NCI-H1092 treated with DMSO at 0.1 percent for 48 hours (cell line): ENCODE measurements at places on chromosomes 4 and X.

DNA sequence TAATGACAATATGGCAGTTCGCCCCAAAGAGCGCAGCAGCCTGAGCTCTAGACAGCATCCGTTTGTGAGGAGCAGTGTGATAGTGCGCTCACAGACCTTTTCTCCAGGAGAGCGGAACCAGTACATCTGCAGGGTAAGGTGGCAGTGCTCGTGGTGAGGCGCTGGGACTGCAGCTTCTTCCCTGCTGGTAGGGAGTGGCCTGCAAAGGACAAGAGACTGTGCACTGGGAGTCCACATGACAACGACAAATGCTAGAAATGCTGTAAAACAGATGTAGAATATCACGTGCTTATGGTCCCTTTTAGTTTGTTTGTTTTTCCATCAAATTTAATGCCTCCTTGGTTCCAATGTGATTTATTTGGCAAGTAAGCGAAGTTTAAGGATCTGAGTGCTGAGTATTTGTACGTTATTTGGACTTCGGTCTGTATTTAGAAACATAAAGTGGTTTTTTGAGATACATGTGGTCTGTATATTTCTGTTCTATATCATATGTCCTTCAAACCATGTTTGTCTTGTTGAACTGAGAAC, 35.8 kb downstream of the CLDN22 start:
- DNase-seq, result peak; percentile 50

DNA sequence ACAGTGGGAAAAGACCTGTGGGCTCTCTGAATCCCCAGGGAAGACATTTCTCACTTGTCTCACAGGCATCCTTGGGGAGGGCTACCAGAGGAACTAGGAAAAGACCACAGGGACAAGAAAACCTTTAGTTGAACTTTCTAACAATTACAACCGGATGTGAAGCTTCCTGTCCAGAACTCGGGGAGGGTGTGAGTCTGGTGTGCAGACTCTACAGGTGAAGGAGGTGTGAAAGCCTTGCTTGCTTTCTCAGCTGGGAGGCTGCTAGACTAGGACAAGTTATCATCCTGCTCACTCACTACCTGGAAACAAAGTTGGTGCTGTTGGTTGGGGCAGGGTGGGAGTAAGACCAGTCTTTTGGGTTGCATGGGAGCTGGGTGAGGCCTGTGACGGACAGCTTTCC, 158.5 kb upstream of the PBDC1 start:
- DNase-seq, result no peak

- DNase-seq, result peak; percentile 75
These were observed 19.3 kb downstream of the DCTD start for GRCh38 chr4:182897601-182898478.

GRCh38 chrX:68462653-68463052, 29.4 kb upstream of the OPHN1 start:
- peak; percentile 12 for DNase-seq

GRCh38 chr4:2338754-2339457, 77.0 kb upstream of the MXD4 start:
- no peak for DNase-seq

GRCh38 chrX:148290931-148291330, 209.5 kb upstream of the AFF2 start:
- no peak for DNase-seq

- peak; percentile 6 for DNase-seq
These were observed at the start of gene NDP for GRCh38 chrX:43973249-43974099. Gene NDP (minus strand): TSS chrX:43973390. CDS start chrX:43958645, 14,745 bp downstream.
